ENCODE measurements at places on chromosomes 7 and 10.

DNA sequence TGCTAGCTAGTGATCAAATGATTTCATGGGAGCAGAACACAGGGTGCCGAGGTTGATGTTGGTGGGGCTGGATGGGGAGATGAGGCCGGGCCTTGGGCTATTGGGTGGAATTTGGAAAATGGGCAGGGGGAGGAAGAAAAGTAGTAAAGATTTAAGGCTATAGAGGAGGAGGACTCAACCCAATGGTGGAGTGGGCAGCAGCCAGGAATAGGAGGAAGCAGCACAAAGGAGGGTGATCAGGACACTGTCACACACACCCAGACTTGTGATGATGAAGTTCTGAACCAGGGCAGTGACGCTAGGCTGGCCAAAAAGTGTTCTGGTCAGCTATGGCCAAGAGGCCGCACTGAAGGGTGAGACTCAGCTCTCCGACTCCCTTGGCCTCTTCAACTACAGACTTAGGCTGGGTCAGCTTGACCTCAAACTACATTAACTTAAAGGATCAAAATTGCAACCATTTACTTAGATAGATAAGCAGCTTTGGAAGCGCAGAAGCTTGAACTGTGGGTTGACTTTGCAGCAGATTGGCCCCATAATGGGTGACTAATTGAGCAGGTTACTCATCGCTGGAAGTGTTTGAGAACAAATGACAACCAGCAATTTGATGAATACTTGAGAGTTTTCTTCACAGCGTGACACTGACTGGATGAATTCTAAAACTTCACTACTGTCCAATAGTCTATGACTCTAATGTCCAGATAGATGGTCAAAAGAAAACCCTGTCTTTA, 29.4 kb upstream of the GPR26 start:
- H3K4me3 ChIP-seq, result no peak overlapping the region
- no peak overlapping the region for H3K27ac ChIP-seq
- peaks cover 3% of the 10 kb centered on the region for H3K27me3 ChIP-seq
- DNase-seq, result no peak
- no peaks in the 10 kb centered on the region for H3K36me3 ChIP-seq
- no peaks in the 10 kb centered on the region for H3K4me1 ChIP-seq

- no peaks in the 10 kb centered on the region for H3K4me1 ChIP-seq
- H3K36me3 ChIP-seq, result no peaks in the 10 kb centered on the region
- DNase-seq, result peak; percentile 38
- no peaks in the 10 kb centered on the region for H3K27me3 ChIP-seq
- H3K4me3 ChIP-seq, result no peak overlapping the region
- H3K27ac ChIP-seq, result no peak overlapping the region
Observed at GRCh38 chr7:117399820-117400422, 27.4 kb downstream of the ASZ1 start.

- no peaks in the 10 kb centered on the region for H3K27me3 ChIP-seq
- H3K4me3 ChIP-seq, result no peak overlapping the region
- no peak for DNase-seq
- H3K36me3 ChIP-seq, result no peaks in the 10 kb centered on the region
- H3K27ac ChIP-seq, result no peak overlapping the region
- H3K4me1 ChIP-seq, result no peaks in the 10 kb centered on the region
Observed at GRCh38 chr7:69749372-69749979, 151.2 kb downstream of the AUTS2 start.

- no peak overlapping the region for H3K4me3 ChIP-seq
- no peaks in the 10 kb centered on the region for H3K36me3 ChIP-seq
- DNase-seq, result no peak
- H3K27me3 ChIP-seq, result no peaks in the 10 kb centered on the region
- no peak overlapping the region for H3K27ac ChIP-seq
- no peaks in the 10 kb centered on the region for H3K4me1 ChIP-seq
Observed at GRCh38 chr10:114698271-114699061, 40.4 kb upstream of the ABLIM1 start.

DNA sequence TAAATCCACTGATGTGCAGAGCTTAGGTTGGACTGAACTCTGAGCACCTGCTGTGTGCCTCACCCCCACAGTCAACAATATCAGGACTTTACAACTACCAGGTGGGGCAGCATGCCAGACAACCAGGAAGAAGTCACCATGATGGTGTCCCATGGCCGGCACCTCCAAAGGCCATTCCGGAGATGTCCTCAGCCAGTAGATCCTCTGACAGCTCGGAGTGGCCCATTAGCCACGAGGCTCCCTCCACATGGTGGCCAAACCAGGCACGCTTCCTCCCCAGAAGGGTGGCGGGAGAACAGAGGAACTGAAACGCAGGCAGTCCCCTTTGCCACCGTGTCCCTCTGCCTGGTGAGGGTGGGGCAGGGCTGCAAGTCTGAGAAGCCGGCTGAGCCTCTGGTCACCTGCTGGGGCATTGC, 390.0 kb downstream of the TNS3 start:
- H3K27ac ChIP-seq, result no peak overlapping the region
- no peaks in the 10 kb centered on the region for H3K36me3 ChIP-seq
- DNase-seq, result no peak
- H3K27me3 ChIP-seq, result no peaks in the 10 kb centered on the region
- no peak overlapping the region for H3K4me3 ChIP-seq

All from MM.1S (cell line).